ENCODE measurements at places on chromosomes 3 and 15. TPM values are rescaled to one million over a fixed set of nuclear protein-coding genes. Genes with fewer than 3 reads are reported as not detected.

Gene FGF12
- 0.40 TPM for total RNA-seq

Gene ARPC4
- 186 TPM for total RNA-seq

Gene RFTN1
- 3.7 TPM for total RNA-seq

Gene LMOD3
- not detected for total RNA-seq

Gene SCG5
- total RNA-seq: 2.3 TPM

Gene TMCO5A
- total RNA-seq: not detected

Gene PAQR9
- 4.1 TPM for total RNA-seq

Gene MED12L
- total RNA-seq: 1.2 TPM

Gene SUCLG2
- 41.8 TPM for total RNA-seq

Gene PDZRN3
- not detected for total RNA-seq

Gene RAB43
- 5.4 TPM for total RNA-seq

Gene DAZL
- total RNA-seq: not detected

Gene ATP13A4
- total RNA-seq: not detected

Gene ZNF620
- 1.6 TPM for total RNA-seq

All from A549 treated with ZK216348 at 1 μM for 4 hours (cell line).